ENCODE measurements at places on chromosomes 5 and 9.

- DNase-seq = no peak
Observed at GRCh38 chr5:59609501-59610265, 283.8 kb downstream of the PDE4D start.

- no peak for DNase-seq
Observed at GRCh38 chr5:37787742-37788141, 52.1 kb downstream of the GDNF start.

DNA sequence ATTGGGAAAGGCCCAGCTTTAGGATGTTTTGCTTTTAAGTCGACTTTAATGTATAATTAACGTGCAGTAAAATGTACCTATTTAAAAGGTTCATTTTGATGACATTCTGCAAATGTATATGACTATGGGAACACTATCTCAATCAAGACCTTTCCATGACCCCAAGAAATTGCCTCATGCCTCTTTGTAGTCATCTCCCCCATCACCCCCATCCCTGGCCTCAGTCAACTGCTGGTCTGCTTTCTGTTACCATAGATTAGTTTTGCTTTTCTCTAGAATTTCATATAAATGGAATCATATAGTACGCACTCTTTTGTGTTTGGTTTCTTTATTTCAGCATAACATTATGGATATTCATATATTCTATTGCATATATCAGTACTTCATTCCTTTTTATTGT lies 80.7 kb upstream of the C9orf72 start:
- DNase-seq = no peak

DNA sequence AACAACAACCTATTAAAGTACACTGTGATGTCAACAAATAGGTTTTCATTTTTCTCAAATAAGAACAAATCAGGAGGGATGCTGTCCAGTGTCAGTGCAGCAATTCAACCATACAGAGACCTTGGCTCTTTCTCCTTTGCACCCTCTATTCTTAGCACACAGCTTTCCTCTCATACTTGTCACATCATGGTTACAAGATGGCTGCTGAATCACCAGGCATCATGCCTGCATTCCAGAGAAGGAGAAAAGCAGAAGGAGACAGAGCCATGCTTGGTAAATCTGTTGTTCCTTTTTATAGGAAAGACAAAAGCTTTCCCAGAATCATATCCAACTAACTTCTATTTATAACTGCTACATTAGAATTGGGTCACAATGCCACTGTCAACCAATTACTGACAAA lies 124.7 kb upstream of the VLDLR start:
- DNase-seq = no peak

GRCh38 chr9:115413304-115413703 lies 295.3 kb upstream of the TNC start:
- no peak for DNase-seq

DNA sequence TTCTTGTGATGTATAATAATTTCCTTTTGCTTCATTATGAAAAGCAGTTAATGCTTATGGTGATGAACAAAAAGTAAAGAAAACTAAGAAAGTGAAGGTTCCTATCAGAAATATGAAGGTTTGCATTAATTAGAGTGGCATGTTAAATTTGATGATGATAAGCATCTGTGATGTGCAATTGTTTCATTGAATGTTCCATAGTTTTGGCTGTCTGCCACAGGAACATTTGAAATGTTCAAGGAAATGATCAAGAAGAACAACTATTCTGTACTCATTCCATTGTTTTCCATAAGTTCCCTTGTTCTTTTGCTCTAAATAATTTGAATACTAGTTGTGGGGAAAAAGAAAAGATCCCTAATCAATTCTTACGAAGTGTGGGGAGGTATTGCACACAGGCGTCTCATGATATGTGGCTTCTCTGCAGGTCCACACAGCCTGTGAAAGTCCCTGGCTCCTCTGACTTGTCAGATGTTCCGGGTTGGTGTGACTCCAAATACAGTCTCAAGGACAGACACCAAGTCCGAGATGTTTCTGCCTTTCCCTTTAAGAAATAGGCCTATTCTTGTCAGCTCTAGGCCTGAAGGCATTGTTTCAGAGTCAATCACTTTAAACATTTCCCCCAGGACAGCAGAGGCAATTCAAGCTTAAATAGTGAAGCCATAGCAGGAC lies 152.6 kb upstream of the MAST4 start:
- DNase-seq = no peak

- DNase-seq = no peak
Observed at GRCh38 chr9:10704720-10705119, 91.9 kb upstream of the PTPRD start.

GRCh38 chr9:96279932-96280331 lies 22.0 kb downstream of the HSD17B3 start:
- no peak for DNase-seq

DNA sequence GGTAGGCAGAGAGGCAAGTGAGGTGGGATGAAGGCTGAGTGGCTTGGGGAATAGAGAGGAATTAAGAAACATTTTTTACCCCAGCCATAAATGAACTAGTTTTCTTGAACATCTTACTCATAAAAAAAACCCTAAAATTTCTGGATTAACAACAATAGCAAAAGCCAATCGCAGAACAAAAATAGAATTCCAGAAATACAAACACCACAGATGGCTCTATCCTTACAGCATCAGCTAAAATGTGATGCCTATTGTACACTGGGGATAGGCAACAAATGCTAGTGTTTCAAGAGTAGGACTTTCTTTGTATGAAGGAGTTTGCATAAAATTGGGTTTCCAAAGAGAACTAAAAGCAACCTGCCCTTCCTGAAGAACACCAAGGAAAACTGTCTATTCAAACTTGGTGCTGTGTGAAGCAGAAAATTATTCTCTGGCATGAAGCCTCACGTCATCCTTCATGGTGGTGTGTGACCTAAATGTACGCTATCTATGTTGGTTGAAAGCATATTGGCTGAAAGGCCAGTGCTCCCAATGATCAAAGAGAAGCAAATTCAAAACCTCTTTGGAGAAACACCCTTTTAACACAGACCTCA lies 82.9 kb downstream of the JAKMIP2 start:
- DNase-seq = no peak

DNA sequence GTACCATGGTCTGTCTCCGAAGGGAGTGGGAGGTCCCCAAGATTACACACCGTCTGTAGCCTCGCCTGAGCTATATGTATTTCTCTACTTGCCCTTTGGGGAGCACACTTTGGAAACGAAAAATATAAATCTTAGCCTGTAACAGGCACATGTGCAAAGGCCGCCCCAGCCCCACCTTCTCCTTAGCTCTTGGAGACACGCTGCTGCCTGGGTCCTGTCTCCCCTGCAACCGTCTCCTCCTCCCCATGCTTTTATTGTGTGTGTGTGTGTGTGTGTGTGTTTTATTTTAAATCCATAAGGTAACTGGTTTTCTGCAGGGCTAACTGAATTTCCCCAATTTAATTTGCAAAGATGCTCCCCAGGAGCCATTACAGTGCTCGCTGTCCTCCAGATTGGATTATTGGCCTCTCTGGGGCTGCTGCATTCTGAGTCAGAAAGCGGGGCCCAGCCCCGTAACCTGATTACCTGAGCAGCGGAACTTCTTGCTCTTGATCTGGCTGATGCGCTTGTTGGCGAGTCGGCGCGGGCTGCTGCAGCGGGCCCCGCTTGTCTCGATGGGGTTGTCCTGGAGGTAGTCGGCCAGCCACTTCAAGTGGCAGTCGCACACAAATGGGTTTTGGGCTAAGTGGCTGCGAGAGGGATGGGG lies 193.3 kb upstream of the PANK3 start:
- DNase-seq = no peak

GRCh38 chr5:105812304-105812703 lies 1858.4 kb downstream of the EFNA5 start:
- no peak for DNase-seq

DNA sequence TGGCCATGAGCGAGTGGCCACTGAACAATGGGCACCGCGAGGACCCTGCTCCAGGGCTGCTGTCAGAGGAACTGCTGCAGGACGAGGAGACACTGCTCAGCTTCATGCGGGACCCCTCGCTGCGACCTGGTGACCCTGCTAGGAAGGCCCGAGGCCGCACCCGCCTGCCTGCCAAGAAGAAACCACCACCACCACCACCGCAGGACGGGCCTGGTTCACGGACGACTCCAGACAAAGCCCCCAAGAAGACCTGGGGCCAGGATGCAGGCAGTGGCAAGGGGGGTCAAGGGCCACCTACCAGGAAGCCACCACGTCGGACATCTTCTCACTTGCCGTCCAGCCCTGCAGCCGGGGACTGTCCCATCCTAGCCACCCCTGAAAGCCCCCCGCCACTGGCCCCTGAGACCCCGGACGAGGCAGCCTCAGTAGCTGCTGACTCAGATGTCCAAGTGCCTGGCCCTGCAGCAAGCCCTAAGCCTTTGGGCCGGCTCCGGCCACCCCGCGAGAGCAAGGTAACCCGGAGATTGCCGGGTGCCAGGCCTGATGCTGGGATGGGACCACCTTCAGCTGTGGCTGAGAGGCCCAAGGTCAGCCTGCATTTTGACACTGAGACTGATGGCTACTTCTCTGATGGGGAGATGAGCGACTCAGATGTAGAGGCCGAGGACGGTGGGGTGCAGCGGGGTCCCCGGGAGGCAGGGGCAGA lies 53.3 kb downstream of the JADE2 start:
- no peak for DNase-seq

- DNase-seq = no peak
Observed at GRCh38 chr5:14270209-14270702, 127.1 kb downstream of the TRIO start.

- DNase-seq = no peak
Observed at GRCh38 chr9:37517923-37518322, 32.2 kb downstream of the POLR1E start.

- DNase-seq = no peak
Observed at GRCh38 chr9:19208653-19209052, 21.8 kb upstream of the DENND4C start.

- DNase-seq = no peak
Observed at GRCh38 chr5:97412959-97413358, 229.9 kb upstream of the RIOK2 start.

DNA sequence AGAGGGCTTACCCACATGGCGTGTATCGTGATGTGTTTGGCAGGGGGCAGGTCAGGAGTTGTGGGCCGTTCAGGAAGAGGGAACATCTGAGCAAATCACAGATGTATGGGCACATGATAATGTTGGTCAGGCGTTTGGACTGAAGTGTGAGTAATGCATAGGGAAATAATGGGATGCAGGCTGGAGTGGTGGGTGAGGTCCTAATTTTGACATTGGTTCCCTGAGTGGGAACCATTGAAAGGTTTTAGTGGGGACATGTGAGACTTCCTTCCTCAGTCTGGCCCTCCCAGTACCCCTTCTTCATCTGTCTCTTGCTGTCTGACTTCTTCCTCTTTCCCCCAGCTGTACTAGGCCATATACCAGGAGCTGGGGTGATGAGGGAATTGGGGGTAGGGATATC lies 7.6 kb downstream of the OTULIN start:
- no peak for DNase-seq

DNA sequence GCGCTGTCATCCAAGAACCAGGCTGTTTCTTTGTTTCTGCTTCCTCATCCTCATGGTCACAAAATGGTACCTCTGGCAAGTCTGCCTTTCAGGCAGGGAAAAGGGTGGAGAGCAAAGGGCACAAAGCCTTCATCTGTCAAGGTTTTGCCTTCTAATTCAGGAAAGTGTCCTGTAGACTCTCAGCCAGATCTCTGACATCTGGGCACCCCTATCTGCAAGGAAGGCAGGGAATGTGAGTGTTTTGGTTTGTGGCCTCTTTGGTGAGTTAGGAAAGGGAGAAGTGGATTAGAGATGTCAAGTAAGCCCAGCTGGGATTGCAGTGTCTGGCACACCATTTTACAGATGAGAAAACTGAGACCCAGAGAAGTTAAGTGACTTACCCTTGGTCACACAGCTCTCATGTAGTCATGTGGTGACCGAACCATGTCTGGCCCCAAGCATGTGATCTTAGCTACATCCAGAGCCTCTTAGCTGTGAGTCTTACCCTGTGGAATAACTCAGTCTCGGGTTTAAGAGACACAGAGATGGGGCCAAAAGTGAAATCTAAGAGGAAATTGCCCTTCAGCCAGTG lies 115.6 kb upstream of the SAP30L start:
- no peak for DNase-seq

GRCh38 chr5:141223112-141223783 lies at the start of gene PCDHB14:
PCDHB14 (plus strand) TSS chr5:141223343; CDS start chr5:141223506, 163 bp downstream.
- DNase-seq = no peak

DNA sequence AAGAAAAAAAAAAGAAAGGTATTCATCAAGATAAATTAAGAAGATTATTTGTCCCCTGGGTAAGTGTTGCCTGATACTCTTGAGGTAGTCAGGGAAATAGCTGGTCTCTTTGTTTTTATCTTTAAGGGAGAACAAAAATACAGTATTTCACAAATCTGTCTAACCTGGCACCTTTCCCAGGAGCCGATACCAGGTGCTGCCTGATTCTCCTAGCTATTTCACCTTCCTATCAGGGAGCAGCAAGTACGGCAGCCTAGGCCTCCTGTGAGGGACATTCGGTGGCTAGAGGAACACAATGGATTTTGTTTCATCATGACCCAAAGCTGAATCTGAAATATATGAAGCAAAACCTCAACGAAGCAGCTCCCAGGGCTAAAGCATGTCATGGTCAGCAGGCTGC lies 86.0 kb downstream of the TARS1 start:
- no peak for DNase-seq

DNA sequence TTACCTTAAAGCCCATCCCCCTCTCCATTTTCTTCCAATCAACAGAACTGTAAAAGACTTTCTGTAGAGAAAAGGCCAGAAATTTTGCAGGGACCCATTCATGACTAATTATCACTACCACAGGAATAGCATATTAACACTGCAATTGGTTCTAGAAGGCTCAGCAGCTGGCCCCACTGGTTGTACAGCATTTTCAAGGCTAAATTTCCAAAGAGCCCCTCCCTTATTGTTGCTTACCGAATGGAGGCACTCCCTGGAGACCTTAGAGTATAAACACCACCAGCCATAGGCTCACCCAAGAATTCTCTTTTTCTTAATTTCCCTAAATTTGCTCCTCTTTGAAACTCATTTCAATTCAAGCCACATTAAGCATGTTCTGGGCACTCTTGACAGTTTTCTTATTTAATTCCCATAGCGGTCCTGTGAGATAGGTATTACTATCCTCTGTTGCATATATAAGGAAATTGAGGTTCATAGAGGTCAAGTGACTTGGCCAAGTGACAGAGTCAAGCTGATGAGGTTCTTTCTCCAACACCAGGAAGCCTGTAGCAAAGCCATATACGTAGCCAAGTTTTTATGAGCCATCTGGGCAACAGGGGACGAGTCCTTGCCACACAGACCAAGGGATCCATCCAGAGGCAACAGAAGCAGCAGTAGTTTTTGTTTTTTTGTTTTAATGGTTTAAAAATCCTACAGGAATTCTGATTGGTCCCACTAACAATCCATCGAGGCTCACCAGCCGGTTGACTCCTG lies 83.9 kb upstream of the NR5A1 start:
- no peak for DNase-seq

DNA sequence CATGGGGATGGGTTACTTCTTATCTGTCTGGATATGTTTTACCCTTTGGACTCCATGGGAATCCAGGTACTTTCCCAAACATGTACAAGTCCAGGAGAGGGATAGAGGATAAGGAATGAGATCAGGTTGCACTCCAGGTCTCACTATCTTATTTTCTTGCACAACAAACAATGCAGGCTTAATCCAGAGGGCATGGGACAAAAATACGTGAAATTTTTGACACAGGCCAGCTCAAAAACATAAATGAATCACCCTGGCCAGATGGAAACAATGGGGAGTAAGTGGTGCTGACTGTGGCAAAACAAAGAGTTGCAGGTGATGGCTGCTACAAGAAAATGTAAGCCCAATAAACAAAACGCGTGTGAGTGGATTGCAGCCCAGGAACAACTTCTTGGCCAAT lies 69.4 kb upstream of the GAS1 start:
- DNase-seq = no peak

GRCh38 chr9:1434052-1434767 lies 384.1 kb downstream of the DMRT2 start:
- no peak for DNase-seq

GRCh38 chr9:114396558-114397218 lies 8.9 kb upstream of the AKNA start:
- no peak for DNase-seq

Measured in NK-92 treated with Interleukin-12 subunit alpha and Interleukin-12 subunit beta, amount 100 ng/mL, for 24 hours (cell line).